ENCODE measurements at places on chromosomes 5 and 9.

GRCh38 chr5:5726401-5726800 lies 303.9 kb downstream of the ICE1 start:
- no peak for DNase-seq

GRCh38 chr9:89664896-89665329 lies 60.1 kb downstream of the GADD45G start:
- DNase-seq = no peak

DNA sequence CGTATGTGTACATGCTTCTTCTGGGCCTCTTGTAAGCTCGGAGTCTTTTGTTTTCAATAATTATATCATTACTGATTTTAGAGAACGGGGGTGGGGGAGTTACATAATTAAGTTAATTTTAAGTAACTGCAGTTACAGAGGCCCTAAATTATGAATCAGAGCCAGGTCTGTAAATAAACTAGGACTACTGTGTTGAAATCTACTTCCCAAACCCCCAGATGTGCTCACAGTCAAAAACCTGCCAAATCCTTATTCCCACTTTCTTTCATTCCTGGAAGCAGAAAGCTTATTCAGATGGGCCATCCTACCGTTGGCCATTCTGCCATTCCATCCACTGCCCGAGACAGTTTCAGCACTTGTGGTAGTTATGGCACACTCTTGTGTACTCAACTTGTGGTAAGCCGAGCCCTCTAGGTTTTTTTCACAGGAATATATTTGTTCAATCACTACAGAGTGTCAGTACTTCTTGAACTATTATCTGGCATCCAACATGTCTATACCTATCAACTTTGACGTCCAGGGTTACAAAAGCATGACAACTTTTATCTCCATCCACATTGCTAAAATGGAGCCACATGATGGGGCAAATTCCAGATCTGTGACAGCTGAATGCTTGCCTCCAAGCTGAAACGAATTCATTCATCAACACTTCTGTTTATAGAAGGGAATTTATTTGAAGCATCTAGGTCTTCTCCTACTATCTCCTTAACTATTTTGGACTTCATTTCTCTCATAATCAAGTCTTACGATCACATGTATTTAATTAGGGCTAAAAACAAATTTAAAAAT lies 37.8 kb downstream of the GLRX start:
- no peak for DNase-seq

DNA sequence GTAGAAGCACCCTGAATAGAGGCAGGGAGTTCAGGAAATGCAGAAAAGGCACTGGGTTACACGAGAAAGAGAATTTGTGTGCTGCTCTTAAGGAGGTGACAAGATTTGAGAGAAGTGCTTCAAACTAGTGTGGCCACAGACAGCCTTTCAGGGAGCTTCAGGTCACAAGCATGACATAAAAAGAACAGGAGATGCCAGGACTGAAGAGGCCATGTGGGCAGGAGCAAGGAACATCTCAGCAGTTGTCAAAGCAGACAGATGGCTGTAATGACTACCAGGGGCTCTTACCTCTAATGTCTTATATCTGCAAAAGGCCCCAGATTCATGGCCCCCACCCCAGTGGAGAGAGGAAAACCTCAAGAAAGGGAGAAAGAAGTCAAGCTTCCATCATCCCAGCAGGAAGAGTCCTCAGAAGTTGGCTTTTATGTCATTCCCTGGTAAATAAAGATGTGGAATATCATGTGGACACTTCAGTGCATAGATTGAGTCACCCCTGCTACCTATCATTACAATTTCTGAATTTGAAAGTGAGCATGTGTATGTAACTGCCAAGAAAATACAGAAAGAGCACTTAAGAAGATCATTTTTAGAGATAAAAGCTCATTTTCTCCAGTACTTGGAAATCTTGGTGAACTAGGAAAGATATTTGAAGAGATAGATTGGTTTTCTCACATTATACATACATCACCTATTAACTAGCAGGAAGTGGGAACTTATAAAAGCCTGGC lies 214.4 kb upstream of the RORB start:
- no peak for DNase-seq

DNA sequence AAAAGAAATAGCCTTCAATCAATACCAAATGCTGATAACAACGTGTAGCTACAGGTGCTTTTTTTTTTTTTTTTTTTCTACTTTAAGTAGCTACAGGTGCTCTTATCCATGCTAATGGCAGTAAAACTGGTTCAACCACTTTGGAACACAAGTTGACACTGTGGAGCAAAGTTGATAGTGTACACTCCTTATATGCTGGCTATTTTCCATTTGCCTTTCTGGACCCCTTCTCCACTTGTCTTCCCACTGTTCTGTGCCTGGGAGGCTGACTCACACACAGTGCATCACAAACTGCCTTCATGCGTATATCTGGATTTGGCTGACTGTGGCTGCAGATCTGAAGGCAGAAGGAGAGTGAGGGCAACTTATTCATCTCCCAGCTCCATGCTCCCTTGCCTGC lies 247.9 kb downstream of the MSX2 start:
- DNase-seq = no peak

GRCh38 chr5:154166901-154167791 lies 23.4 kb upstream of the GALNT10 start:
- no peak for DNase-seq

GRCh38 chr5:73236541-73237128 lies 63.6 kb downstream of the TMEM174 start:
- no peak for DNase-seq

DNA sequence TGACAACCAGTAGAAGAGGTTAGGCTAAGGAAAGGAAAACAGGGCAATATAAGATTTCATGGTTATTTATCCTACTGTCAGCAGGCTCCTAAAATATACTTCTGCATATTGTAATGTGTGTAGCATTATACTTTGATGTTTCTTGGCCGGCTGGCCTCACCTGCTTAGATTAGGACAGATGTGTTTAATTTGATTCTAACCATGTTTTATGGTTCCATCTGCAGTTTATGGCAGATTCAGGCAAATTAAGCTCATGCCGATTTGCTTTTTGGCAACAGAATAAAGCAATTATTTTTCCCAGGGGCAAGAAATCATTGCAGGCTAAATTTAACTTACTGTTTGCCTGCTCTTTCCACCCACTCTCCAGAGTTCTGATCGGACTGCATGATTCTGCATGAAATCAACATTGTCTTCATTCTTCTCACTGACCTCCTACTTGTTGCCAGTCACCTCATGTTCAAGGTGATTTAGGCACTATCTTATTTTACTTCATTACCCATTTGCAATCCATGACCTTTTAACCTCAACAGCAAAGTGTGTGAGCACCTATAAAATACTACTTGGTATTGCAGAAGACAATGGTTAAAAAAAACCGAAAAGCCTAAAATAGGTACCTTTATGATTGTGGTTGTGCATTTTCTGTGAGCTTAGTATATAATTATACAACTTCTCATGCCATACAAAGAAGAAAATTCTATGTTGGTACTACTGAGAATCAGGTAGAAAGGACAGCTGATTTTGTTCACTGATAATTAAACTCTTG lies 125.2 kb downstream of the EDIL3 start:
- DNase-seq = no peak

GRCh38 chr5:125410537-125411070 lies 664.2 kb upstream of the ZNF608 start:
- DNase-seq = no peak

DNA sequence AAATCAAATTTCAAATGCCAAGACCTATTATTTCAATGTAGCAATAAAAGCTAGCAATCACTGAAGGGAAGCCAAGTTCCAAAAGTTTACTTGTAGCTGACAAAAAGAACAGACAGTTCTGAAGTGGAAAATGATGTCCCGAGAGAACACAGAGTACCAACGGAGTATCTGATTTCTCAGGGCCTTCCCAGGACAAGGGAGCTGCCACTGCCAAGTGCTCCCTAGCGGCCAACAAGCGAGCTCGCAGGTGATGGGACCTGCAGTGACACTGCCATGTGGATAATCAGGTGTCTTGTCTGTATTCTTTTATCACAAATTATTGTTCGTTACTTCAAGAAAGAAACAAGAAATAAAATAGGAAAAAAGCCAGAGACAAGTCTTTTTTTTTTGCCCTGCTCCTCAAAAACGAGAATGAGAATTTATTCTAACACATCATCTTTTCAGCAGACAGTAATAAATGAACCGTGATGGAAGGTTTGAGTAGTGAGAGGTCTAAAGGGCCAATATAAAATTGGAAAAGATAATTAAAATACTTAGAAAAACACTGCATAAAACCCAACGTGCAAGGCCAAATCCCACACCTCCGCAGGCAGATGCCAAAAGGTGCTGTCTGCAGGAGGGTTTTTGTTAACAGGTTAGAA lies 159.4 kb downstream of the MYO10 start:
- no peak for DNase-seq

DNA sequence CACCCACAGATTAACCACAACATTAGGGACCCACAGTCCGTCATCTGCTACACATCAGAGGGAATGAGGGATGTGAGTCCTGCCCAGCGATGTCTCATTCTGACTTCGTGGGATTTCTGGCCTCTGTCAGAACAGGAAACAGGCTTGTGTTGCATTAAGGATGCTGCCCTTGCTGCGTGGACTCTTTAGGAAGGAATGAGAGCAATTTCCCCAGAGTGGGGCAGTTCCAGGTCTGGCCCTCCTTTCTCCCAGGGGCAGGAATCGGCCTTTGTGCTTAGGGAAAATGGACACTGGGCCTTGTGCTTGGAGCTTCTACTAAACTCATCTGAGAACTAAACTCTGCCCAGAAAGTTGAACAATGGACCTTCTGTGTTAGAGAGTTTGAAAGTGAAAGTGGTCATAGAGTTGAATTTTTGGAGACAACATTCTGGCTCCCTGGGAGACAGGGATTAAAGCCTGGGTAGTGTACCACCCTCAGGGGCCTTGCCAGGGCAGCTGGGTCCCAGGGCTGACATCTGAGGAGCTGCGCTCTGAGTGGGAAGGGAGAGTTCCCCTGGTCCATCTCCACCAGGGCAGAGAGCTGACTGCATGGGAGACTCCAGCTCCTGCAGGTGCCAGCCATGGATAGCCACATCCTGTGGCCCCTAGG lies 37.8 kb upstream of the S1PR3 start:
- DNase-seq = no peak

DNA sequence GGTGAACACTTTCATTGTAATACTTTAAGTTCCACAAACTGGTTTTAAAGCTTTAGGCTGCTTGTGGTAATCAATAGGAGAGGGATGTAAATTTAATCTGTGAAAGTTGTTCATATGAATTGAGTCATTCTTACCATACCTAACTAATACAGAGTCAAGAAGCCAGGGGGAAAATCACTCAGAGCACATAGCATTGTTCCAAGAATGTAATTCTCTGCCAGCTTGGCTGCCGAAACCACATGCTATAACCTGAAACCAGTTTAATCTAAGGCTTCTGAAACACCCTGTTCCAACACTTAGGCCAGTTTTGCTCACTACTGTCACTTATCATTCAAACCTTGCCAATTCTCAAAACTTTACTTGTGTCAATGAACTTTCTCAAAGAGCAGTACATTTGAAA lies 528.8 kb upstream of the GRAMD2B start:
- no peak for DNase-seq

GRCh38 chr9:16427873-16428427 lies 442.5 kb downstream of the BNC2 start:
- no peak for DNase-seq

GRCh38 chr5:122484103-122484502 lies 172.1 kb downstream of the SNCAIP start:
- no peak for DNase-seq

DNA sequence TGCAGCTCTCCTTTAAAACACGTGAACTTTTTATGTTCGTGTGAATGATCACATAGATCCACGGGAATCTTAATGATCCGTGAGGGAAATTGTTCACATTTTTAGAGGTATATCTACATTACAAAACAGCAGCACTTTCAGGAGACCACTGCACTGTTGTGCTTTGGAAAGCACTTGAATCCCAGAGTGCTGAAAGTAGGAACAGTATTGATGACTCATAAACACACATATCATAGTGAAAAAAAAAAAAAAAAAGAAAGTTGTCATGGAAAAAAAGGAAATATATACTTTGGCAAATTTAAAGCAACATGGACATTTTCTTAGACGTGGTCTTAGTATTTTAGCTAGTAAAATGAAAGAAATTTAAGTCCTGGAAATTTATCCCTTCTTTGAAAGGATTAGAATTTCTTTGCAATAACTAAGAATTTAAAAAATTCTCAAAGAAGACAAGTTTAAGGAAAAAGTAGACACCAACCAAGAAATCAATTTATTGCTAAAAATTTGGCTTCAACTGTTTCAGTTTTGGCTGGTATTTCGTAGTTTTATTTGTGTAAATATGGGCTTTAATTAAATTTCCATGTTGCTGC lies 55.4 kb downstream of the ADGRV1 start:
- no peak for DNase-seq

DNA sequence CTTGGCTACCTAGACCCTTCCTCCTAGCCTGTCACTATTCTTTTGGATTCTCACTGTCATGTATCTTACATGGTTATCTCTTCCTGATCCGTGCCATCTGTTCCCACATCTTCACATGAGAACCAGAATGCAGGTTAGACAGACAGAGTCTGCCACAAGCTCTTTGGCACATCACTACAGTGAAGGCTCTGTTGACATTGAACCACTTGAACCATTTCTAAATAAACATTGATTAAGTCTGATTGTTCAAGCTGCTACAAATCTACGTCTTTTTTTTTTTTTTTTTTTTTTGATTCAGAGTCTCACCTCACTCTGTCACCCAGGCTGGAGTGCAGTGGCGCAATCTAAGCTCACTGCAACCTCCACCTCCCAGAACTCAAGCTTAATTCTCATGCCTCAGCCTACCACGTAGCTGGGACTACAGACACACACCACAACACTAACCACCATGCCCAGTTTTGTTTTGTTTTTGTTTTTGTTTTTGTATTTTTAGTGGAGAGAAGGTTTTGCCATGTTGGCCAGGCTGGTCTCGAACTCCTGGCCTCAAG lies 85.1 kb upstream of the LRRTM2 start:
- no peak for DNase-seq

DNA sequence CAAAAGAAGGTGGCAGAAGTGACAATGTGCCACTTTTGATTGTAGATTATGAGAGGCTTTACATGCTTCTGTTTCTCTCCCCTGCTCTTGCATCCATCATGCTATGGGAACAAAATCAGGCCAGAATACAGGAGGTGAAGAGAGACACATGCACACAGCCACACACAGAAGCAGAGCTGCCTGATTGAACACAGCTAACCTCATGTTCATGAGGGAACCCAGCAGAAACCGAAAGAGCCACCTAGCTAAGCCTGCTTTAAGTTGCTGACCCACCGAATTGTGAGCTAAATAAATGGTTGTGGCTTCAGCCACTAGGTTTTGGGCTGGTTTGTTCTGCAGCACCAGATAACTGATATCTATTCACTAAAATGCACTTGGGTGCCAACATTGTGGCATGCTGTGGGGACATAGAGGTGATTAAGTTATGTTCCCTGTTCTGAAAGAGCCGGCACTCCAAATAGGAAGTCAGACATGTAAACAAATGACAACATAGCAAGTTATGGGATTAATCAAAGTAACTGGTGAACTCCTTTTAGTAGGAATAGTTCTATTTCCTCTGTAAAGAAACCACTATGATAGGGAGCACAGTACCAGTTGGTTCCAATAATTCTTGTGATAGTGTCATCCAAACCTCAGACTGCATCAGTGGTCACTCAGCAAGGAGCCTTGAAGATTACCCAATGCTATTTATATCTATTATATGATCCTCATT lies 93.6 kb upstream of the TNC start:
- no peak for DNase-seq

- DNase-seq = no peak
Measured at GRCh38 chr9:84151640-84152039, 171.0 kb downstream of the RMI1 start.

All from activated naive CD8-positive, alpha-beta T cell treated with anti-CD3 and anti-CD28 coated beads, Interleukin-2, amount 50 U/mL, for 24 hours (primary cell).